Stimulated activated CD4-positive, alpha-beta T cell treated with anti-CD3 and anti-CD28 coated beads, Interleukin-1b, Interleukin-23, amount 100 ng/mL, for 1 hour (primary cell): ENCODE measurements at places on chromosomes 13 and 19.

GRCh38 chr13:32731576-32731975, 145.3 kb downstream of the PDS5B start:
- DNase-seq, result no peak

DNA sequence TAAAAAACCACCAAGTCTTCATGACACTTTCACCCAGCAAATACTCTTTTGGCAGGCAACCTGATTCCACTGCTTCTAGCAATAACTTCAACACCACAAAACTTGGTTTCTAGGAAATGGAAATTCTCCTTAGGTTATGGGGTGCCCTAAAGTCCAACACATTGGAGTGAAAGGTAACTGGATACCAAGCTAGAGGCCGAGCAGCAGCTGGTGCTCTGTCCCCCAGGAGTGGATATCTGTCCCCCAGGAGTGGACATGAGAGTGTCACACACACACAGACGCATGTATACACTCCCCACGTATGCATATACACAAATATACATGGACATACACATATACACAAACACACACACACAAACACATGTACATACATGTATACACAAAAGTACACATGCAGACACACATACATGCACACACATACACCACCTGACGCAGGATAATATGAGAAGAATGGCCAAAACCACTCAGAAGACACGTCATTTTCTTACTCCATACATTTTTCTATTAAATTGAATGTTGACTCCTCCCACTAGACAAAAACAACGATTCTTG, 50.8 kb downstream of the RFX2 start:
- no peak for DNase-seq

- DNase-seq, result no peak
These were observed 7.0 kb upstream of the WBP4 start for GRCh38 chr13:41054212-41054877.

- no peak for DNase-seq
These were observed 35.0 kb upstream of the ADGRE5 start for GRCh38 chr19:14346279-14346678.

DNA sequence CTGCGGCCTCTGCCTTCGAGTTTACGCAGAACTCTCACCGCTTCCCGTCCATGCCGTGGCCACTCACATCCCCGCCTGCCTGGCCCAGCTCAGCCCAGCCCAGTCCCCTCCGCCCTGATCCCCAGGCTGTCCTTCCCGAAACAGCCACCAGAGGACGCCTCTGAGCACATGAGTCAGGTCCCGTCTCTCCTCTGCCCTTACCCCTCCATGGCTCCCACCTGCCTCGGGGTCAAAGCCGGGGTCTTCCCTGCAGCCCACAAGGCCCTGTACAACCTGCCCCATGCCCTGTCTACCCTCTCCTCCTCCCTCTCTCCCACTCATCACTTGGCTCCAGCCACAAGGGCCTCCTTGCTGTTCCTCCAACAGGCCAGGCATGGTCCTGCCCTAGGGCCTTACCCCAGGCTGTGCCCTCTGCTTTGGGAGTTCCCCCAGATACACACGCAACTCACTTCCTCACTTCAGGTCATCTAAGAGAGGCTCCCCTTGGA, 8.1 kb upstream of the SEMA6B start:
- peak; percentile 26 for DNase-seq

DNA sequence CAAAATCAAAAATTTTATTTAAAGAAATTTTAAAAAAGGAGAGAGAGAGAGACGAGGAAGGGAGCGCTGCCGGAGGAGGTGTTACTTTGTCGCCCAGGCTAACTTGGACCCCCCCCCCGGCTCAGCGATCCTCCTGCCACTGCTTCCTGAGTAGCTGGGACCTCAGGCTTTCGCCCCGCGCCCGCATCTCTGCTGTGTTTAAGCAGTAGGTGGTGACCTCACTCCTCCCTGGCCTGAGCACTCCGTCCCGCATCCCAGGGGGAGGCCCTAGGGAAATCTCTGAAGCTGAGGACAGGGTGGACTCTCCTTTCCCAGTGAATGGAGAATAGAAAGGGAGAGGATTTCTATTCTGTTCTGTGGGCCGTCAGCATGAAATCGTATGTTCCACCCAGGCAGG, 485 bp upstream of the ZNF845 start:
- DNase-seq, result no peak
